NCI-H748 treated with DMSO at 0.1 percent for 48 hours (cell line): ENCODE measurements at places on chromosomes 13 and 19.

DNA sequence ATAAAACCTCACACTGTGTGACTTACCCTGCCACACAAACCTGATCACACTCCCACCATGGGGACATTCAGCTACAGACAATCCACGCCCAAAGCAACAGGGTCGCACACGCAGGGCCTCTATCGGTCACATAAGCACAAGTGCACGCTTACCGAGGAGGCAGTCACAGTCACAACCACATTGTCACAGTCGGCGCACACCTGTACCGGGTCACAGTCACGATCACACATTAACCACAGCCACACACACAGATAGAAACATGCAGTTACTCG, 579 bp downstream of the ZNF566 start:
- peak; percentile 67 for DNase-seq

DNA sequence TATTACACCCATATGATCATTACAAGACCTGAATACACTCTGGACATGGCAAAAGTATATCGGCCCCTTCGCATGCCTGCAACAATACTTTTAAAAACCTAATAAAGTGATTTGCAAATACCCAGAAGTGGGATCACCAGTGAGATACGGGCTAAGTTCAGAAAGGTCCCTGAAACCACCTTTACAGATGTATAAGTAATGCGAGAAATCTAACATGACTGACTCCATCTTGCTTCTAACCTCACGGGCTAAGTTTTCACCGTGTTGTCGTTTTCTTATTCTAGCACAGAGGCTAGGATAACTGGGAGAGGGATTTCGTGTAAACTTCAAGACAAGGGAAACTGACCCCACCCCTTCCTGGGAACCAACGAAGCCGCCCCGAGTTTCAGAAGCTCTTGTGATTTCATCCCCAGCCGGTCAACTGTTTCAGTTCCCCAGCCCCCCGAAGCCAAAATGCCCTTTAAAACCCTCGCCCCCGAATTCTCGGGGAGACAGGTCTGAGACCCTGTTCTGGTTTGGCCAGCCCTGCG, 703 bp downstream of the NEK3 start:
- DNase-seq: peak; percentile 10

- DNase-seq: no peak
These were observed 10.1 kb downstream of the FUZ start for GRCh38 chr19:49802836-49803528.

GRCh38 chr13:28137596-28137995, 749 bp upstream of the PAN3 start:
- peak; percentile 83 for DNase-seq

- no peak for DNase-seq
These were observed 24.9 kb upstream of the MEDAG start for GRCh38 chr13:30881191-30881651.

- DNase-seq: no peak
These were observed 7.0 kb upstream of the LRP3 start for GRCh38 chr19:33187183-33187540.

DNA sequence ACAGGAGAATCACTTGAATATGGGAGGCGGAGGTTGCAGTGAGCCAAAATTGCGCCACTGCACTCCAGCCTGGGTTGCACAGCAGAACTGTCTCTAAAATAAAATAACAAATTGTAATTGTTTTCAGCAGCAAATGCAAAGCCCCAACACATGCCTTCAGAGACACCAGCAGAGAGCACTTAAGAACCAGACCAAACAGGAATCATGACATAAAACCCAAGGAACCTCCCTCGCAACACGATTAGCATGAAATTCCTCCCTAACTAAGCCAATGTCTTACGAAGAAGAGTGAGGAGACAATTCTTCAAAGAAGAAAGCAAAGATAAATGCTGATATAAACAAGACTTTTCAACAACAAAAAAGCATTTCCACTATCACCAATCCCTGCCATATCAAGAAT, 40.1 kb downstream of the PSPC1 start:
- no peak for DNase-seq

GRCh38 chr19:55406826-55407549, 600 bp downstream of the UBE2S start:
- no peak for DNase-seq

GRCh38 chr13:46360604-46361003, 26.4 kb downstream of the RUBCNL start:
- no peak for DNase-seq

GRCh38 chr19:41587101-41587837, 11.3 kb downstream of the CEACAM21 start:
- no peak for DNase-seq

DNA sequence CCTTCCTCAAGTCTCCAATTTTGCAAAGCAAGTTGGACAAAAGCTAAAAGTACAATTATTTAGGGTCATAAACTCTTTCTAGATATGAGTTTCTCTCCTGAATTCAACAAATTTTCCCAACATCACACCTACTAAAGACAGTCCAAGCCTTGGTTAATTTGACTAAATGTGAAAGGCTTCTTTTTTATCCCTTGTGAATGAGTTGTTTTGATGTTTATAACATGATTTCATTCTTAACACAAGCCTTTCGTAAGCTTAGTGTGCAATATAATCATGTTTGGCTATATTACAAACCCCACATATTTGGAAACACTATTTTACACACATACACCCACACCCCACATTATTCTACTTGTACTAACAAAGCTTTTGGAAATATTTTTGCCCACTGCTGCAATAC, 57.3 kb downstream of the ZC3H13 start:
- no peak for DNase-seq

DNA sequence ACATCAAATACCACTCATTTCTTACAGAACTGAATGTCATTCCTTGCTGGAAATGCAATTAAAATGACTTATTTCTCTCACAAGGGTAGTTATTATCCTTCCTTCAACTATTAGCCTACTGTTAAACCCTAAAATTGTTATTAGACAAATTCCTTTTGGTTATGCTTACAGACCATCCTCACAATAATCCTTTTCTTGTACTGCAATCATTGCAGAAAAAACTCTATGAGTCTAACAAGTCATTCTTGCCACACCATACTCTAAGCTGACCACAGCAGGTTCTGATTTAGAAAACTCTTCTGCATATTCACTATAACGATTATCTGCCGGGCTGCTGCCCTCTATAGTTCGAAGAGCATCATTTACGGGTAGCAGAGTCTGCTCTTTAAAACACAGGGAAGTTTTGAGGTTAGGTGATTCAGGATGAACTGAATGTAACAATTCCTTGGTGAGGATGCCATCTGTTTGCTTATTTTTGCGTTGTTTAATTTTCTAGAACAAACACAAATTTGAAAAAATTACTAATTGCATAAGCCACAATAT, 38.2 kb downstream of the MTMR6 start:
- no peak for DNase-seq

GRCh38 chr13:111879719-111880118, 187.2 kb upstream of the SOX1 start:
- no peak for DNase-seq

- no peak for DNase-seq
These were observed 213.1 kb upstream of the TMTC4 start for GRCh38 chr13:100887729-100888151.

DNA sequence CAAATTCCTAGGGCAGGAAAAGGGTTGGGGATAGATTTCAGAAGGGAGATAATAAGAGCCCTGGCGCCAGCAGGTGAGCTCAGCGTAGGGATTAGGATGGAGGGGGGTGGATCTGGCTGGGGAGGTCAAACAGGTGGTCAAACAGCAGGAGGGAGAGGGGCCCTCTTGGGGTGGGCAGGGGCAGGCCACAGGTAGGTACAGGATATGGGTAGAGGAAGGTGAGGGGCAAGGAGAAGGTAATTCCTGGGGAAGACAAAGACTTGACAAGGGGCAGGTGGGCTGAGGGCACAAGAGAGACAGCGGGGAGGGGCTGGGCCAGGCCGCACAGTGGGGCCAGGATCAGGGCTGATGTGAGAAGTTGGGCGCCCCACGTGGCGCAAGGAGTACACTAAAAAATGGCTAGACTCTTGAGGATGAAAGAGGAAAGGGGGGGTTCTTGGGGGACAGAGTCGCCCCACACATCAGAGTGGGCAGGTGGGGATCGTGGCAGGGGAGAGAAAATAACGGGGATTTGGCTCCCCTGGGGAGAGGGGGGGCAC, 713 bp downstream of the KRI1 start:
- no peak for DNase-seq
